ENCODE measurements at places on chromosomes 4 and X.

- no peak for DNase-seq
These were observed 7.5 kb upstream of the HAUS7 start for GRCh38 chrX:153477901-153478300.

DNA sequence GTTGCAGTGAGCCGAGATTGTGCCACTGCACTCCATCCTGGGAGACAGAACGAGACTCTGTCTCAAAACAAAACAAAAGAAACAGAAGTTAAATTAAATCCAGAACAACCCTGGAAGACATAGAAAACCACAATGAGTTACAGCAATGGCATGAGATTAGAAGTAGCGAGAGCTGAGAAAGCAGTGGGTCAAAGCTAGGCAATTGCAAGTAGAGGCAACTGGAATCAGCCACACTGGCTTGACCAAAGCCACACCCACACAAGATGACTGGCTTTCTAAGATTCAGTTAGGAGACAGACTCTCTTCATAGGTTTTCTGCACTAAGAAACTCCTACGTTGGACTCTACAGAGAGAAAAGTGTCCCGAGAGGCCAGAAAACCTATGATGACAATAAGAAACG is 443.0 kb downstream of the GPM6A start:
- no peak for DNase-seq

GRCh38 chr4:151227731-151228130 is 49.2 kb upstream of the PRSS48 start:
- DNase-seq: no peak

GRCh38 chrX:116204932-116205331 is 34.4 kb downstream of the AGTR2 start:
- DNase-seq: no peak

DNA sequence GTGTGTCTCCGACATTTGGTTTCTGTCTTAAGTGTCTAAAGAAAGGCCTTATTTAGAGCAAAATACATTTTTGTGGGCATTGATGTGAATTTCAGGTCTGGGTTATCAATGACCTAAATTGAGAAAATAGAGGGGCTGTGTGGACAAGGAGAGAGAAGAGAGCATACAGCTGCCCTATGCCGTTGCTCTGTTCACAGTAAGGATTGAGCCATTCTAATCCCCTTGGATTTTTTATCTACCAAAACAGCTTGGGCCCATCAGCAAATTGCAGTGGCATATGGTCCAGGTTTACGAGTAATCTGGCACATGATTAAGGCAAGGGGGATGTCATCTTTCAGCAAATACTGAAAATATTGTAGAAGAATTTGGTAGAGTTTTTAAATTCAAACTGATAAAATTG is 210.2 kb downstream of the ANTXR2 start:
- no peak for DNase-seq

DNA sequence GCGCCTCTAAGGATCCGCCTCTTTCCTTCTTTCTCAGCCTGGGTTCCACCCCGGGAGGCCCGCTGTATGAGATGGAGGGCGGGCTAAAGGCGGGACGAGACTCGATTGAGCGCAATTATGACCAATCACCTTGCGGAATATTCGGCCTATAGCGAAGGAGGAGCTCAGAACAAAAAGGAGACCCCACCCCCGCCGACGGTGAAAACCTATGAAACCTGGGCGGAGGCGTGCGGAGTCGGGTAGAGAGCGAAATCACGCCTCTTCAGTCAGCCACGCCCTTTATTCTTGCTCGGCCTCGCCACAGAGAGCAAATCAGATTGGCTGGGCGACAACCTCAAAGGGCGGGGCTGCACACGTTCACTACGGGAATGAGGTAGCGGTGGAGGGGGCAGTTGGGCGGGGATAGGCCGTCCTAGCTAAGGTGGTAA is 615 bp upstream of the CDK16 start:
- DNase-seq: peak; percentile 95

Measured in NT2/D1 (cell line).